BJ (cell line): ENCODE measurements at places on chromosomes 5 and 9.

- no peak for DNase-seq
Observed at GRCh38 chr5:111697881-111698757, 58.9 kb downstream of the NREP start.

GRCh38 chr9:2230362-2230761 is 215.2 kb downstream of the SMARCA2 start:
- no peak for DNase-seq

DNA sequence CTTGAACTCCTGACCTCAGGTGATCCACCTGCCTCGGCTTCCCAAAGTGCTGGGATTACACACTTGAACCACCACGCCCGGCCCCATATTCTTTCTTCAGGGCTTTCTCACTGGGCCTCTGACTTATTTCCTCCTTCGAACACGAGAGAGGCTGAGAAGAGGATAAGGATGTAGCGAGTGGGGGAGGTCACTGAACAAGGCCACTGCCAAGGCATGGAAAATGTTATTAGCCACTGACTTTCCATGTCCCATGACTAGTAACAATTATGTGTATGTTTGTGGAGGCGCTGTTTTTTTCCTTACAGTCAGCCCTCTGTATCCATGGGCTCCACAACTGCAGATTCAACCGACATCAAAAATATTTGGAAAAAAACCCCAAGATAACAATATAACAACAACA is 12.3 kb upstream of the FCHSD1 start:
- DNase-seq = no peak

- no peak for DNase-seq
Observed at GRCh38 chr5:75666801-75667200, 50.4 kb downstream of the POC5 start.

GRCh38 chr5:118888556-118888955 is 99.8 kb downstream of the DTWD2 start:
- no peak for DNase-seq

GRCh38 chr9:108439947-108440346 is 415.8 kb downstream of the ACTL7B start:
- DNase-seq = peak; percentile 76

- DNase-seq = no peak
Observed at GRCh38 chr9:120891245-120891883, 14.4 kb upstream of the PHF19 start.

DNA sequence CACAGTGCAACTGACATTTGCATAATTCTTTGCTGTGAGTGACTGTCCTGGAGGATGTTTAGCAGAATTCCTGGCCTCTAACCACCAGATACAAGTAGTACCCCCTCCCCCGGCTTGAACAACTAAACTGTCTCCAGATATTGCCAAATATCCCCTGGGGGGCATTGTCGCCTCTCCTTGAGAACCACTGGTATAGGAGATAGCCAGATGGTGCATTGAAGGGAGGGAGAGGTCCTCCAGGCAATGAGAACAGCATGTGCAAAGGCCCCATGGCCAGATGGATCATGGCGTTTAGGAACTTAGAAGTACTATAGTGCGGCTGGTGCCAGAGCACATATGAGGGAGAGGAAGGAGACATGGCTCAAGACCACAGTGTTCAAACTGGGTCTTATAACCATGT is 18.9 kb upstream of the ORM1 start:
- DNase-seq = no peak

- peak; percentile 48 for DNase-seq
Observed at GRCh38 chr9:129884220-129885017, 49.2 kb downstream of the USP20 start.

- no peak for DNase-seq
Observed at GRCh38 chr9:74630228-74630627, 133.1 kb downstream of the RORB start.
